ENCODE measurements at places on chromosomes 3 and 15. TPM values are rescaled to one million over a fixed set of nuclear protein-coding genes. Genes with fewer than 3 reads are reported as not detected.

DNA sequence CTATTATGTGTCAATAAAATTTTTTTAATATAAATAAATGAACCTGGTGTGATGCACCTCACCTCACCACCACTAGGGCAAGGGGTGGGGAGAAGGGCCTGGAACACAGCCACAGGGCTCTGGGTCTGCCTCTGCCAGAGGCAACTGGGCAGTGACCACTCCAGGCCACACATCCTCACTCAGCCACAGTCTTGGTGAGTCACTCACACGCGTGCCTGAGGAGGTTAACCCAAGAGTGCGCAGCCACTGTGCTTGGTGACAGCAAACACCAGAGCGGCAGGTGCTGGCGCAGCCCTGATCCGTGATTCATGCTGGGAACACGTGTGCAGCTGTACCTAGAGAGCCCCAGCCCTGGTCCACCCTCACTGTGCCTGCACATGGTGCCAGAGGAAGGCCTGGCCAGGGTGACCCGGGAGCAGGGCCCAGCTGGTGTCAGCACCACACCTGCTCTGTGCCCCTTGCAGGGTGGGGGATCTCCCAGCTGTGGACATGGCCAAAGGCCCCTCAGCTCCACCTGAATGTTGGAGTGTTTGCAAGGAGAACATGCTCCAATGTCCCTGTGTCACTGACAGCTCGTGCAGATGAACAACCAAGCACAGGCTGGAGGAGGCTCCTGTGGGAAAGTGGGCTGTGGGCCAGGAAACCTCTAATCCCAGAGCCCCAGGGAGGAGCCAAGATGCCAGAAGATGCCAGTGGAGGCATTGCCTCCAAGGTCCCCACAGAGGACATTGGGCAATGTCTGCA, 2.1 kb downstream of the SLC41A3 start:
- DNase-seq: no peak

- peak; percentile 20 for DNase-seq
Observed at GRCh38 chr3:32782407-32782806, 35.4 kb upstream of the TRIM71 start.

DNA sequence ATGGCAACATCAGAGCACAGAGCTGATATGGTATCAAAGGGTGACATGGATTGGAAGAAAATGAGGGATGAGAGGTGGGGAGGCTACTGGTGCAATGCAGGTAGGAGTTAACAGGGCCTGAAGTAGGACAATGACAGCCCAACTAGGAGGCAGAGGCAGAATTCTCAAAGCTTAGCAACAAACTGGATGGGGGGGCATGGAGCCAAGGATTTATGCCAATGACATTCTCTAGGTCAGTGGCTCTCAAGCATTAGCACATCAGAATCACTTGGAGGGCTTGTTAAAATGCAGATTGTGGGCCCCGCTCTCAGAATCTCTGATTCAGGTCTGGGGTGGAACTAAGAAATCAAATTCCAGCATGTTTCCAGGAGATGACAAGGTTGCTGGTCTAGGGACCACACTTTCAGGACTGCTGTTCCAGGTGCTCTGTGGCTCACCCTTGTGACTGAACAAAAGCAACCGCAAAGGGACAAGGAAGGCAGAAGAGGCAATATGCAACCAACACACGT, 98.0 kb upstream of the TNIK start:
- DNase-seq: no peak

DNA sequence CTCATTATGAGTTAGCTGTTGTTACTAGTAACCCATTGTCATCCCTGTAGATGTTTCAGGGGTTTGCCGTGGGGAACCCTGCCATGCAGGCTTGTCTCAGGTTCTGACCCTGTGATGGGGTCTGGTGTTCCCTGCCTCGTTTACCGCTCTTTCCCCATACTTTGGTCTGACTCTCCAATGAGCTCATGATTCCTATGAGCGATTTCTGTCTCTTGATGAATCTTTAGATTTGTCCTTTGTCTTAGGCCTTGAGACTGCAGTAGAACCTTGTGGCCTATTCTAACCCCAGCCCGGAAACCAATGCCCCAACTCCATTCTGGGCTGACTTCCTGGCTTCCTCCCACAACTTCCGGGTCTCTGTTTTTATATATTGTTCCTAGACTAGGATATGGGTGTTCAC, 11.3 kb upstream of the IQGAP1 start:
- DNase-seq: no peak

DNA sequence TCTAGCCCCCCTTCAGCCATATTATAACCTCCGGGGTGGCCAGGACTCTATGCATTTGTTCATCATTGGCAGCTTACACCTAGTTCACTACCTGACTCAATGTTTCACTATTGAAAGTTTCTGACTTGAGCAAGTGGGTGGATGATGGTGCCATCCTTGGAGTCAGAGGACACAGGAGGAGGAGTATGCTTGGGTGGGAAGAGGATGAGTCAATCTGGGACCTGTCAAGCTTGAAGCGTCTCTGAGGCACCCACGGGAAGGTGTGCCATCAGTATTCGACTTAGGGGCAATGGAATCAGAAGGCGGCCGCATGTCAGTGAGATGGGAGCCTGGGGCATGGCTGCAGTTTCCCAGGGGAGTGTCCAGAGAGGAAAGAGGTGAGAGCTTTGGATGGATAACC, 133.3 kb downstream of the EPHB1 start:
- peak; percentile 34 for DNase-seq

- DNase-seq: peak; percentile 84
Observed at GRCh38 chr15:56243163-56244037, at the start of gene RFX7. Gene RFX7 (minus strand): TSS chr15:56243879. CDS start chr15:56243285, 594 bp downstream.

- DNase-seq: no peak
Observed at GRCh38 chr3:143973259-143974021, 1.8 kb downstream of the DIPK2A start.

GRCh38 chr3:38070013-38070412, 31.0 kb downstream of the DLEC1 start:
- DNase-seq: no peak

- DNase-seq: no peak
Observed at GRCh38 chr15:39462691-39463090, 118.2 kb upstream of the THBS1 start.

DNA sequence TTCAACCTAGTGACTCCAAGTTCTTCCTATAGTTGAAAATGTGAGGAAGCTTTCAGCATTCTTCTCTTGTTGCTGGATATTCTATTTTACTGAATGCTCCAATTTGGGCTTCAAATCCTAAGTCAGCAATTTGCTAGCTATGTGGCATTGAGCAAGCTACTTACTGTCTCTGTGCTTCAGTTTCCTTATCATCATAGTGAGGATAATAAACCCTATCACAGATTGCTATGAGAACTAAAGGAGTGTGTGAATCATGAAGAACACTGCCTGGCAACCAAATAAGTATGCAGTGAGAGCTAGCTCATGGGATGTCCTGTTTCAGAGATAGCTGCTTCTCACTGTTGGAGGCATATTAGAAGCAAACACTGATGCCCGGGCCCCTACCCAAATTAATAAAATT, 163.8 kb upstream of the CDIN1 start:
- DNase-seq: no peak

DNA sequence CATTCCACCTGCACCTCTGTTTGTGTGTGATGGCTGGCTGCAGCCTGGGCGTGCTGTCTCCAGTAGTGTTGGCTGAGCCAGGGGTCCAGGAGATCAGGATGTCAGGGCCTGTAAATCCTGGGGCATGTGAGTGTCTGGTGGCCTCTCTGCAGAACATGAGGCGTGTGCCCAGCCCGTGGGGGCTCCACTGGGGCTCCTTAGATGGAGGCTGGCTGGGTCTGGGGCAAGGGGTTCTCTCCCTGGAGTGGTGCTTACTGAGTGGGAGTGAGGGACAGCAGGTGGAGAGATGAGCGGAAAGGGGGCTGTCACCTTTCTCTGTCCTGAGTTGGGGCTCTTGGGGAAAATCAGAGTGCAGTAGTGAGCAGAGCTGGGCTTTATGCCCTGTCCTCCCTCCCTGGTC, 152.2 kb downstream of the CHDH start:
- peak; percentile 38 for DNase-seq

- DNase-seq: no peak
Observed at GRCh38 chr3:11727207-11727606, 83.5 kb upstream of the VGLL4 start.

DNA sequence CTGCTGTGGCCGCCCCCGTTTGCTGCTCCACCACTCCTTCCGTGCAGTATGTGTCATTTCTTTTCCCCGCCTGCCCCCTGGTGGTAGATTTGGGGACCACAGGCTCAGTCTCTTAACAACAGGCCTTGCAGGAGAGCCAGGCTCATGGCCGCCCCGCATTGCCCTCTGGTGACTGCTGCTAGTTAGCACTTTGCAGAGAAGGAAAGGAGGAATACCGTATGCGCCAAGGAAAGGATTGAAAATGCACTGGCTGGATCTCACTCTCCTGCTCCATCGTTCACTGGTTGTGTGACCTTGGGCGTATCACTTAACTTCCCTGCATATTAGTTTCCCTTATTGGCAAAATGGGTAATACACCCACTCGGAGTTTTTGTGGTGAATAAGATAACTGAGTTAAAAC, 39.3 kb upstream of the PXYLP1 start:
- DNase-seq: peak; percentile 98

DNA sequence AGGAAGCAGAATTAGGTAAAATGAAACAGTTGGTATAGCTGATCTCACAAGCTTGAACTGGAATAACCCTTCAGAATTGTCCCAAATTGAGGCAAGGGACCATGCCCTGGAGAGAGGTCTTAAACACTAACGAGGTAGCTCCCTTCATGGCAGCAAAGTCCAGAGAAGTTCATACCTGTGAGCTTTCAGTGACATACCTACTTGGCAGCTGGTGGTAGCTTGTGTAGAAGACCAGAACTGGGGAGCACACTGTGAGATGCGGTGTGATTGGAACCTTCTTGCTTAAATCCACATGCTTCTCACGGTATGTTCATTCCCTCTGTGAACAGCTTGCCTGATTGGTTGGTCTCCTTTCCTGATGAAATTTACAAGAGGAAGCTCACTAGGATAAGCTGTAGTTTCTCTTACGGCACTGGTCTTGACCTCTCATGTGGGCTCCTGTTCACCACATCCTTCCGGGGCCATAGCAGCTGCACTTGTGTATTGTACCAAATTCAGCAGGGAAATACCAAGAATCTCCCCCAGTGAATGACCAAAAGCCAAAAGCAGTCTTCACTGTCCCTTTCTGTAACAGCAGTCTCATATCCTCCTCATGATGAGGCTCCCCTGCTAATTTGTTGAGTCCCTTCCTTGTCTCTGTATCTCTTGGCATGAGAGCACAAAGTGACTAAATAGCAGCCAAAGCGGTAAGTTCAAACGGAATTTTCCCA, 483.7 kb upstream of the FRG2C start:
- DNase-seq: no peak

DNA sequence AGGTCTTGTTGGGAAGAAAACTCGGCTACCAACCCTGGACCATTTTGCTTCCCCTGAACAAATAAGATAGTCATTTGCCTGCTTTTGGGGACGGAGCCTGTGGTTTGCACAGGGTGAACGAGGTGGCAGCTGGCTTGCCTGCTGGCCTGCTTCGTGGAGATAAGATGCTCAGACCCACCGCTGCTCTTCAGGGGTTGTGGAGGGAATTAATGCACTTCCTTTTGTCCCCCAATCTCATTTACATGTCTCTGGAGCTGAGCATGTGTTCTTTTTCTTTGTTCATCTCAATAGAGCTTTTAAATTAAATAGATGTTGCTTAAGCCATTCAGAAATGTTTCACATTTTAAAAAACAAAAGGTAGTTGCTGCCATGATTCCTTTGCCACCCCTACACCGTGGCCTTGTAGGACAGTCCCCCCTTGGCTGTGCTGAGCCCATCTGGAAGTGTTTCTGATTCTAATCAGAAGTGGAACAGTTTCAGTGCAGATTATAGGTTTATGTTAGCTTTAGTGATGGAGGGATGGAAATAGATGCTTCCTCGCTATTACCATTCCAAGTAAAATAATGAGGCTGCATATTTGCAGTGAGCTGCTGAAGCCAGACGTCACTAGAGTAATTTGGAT, 25.6 kb downstream of the APBA2 start:
- DNase-seq: peak; percentile 39

DNA sequence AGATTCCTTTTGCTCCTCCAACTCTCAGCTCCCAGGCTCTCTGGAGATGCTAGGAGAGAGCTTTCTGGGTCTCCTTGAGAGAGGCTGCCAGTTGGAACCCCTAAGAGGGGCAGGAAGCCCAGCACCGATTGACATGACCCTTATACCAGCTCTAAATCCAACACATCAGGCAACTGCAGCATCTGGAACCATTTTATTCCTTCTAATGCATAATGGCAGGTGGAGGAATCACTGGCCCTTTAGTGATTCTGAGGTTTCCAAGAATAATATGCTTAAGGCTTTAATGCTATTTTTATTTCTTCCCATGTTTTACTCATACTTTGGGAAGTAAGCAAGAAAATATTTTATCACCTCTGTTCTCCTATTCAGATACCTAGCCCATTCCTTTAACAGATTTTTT, 60.3 kb upstream of the TEX264 start:
- no peak for DNase-seq

GRCh38 chr3:196736670-196737374, 2.8 kb upstream of the PAK2 start:
- DNase-seq: no peak

GRCh38 chr15:73983211-73983727, 8.8 kb downstream of the STOML1 start:
- peak; percentile 90 for DNase-seq

DNA sequence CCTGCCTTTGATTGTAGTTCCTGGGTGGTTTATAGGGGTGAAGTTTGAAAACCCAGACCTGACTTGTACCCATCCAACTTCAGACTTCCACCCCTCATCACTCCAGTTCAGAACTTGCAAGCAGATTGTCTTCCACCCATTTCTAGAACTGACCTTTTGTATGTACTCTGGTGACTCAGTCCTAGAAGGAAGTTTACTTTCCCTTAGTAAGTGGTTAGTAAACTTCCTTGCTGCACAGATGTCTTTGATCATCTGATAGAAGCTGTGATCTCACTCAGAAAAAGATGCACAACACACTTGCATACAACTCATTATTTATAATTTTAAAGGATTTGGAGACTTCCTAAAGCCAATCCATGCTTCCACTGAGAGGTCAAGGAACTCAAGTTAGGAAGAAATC, 368.0 kb downstream of the MFSD1 start:
- no peak for DNase-seq

DNA sequence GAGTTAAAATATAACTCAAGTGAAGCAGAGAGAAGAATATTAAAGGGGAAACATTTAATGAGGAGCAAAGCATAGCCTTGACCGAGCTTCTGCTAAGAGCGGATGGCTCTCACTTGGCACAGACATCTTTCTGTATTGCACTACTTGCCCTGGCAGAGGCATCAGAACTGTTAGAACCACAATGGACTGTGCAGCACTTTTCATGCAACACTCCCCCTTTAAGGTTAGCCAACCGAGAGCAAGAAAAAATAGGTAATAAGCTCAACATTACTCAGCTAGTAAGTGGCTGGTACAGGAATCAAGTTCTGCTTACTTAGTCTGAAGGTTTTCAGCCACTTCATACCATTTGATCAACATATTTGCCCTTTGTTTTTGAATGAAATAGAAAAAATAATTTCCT, 33.7 kb downstream of the CRTC3 start:
- no peak for DNase-seq

GRCh38 chr3:9878700-9879099, 1.4 kb downstream of the CIDEC start:
- DNase-seq: no peak

IRAK2 gene
- 3.6 TPM for total RNA-seq

KCTD6 gene
- 11.0 TPM for total RNA-seq

GABRR3 gene
- total RNA-seq: not detected

CASR gene
- under 0.01 TPM for total RNA-seq

ZNF660 gene
- total RNA-seq: 2.3 TPM

ACKR2 gene
- total RNA-seq: 8.6 TPM

TRAT1 gene
- not detected for total RNA-seq

TUSC7 gene
- total RNA-seq: not detected

NDN gene
- total RNA-seq: 62.5 TPM

SYNM gene
- total RNA-seq: 1,227 TPM

AQR gene
- 24.2 TPM for total RNA-seq
